ENCODE measurements at places on chromosomes 5 and 9.

GRCh38 chr5:111197523-111197922, 26.7 kb upstream of the CAMK4 start:
- DNase-seq, result no peak

DNA sequence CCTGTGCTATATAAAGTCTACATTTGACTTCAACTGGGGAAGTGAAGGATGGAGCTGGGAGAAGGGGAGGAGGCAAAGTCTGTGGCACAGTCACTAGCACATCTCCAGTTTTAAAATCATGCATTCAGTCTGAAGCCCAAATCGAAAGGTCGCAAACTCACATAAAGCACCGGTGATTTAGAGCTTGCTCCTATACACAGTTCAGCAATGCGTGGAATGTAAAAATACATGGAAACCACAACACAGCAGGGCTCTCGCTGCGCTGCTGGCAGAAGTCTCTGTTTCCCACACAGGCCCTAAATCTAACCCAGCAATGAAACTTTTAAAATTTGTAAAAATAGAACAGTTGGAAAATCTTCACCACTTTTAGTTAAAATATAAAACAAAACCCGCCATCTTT, 68.2 kb downstream of the EBF1 start:
- no peak for DNase-seq

DNA sequence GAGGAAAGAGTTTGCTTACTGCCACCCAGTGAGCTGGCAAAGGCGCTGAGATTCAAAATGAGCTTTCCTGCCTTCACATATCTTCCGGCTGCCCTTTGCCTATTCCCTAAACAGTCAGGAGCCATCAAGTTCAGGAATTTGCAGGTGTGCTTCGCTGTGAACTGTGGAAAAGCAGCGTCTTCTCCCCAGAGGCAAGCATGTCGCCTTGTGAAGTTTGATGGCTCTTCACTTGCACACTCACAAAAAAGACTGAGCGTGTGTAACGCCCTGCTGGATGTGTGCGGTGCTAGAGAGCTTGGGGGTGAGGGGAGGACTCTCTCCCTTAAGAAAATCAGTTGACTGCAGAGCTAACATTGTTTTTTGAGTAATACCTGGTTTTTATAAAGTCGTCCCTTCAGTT, 288.7 kb downstream of the DOCK8 start:
- no peak for DNase-seq

GRCh38 chr5:78610636-78611035, 37.9 kb downstream of the LHFPL2 start:
- DNase-seq, result no peak

- DNase-seq, result no peak
Observed at GRCh38 chr9:137141976-137142936, 3.3 kb downstream of the GRIN1 start.

- peak; percentile 72 for DNase-seq
Observed at GRCh38 chr5:132962429-132963021, 909 bp downstream of the AFF4 start.

DNA sequence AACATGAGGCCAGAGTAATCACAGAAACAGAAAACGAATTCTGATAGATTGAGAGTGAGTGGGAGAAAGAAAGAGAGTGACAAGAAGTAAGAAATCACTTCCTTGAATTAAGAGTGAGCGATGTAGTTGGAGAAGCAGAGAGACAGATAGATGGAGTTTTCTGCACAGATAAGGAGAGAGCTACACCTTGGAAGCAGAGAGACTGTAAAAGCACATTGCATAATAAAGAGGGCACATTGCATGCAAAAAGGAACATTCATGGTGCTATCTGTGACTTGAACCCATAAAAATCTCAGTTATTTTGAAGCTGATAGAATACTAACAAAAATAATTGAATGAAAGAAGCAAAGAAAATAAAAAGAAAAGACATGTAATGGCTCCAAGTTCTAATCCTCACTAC, 943.8 kb downstream of the NR2F1-AS1 start:
- no peak for DNase-seq

DNA sequence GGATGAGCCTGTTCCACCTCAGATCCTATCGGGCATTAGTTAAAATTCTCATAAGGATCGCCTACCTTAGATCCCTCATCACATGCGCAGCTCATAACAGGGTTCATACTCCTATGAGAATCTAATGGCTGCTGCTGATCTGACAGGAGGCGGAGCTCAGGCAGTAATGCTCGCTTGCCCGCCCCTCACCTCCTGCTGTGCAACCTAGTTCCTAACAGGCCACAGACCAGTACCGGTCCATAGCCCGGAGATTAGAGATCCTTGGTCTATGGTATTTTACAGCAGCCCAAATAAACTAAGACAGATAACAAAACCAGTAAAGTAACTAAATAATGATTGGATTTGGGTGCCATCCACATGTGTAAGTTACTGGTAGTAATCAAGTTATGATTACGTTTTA, 17.5 kb downstream of the GOLPH3 start:
- no peak for DNase-seq

- DNase-seq, result no peak
Observed at GRCh38 chr5:60248901-60249300, 355.4 kb upstream of the PDE4D start.

GRCh38 chr5:16378762-16379161, 86.8 kb downstream of the ZNF622 start:
- no peak for DNase-seq

DNA sequence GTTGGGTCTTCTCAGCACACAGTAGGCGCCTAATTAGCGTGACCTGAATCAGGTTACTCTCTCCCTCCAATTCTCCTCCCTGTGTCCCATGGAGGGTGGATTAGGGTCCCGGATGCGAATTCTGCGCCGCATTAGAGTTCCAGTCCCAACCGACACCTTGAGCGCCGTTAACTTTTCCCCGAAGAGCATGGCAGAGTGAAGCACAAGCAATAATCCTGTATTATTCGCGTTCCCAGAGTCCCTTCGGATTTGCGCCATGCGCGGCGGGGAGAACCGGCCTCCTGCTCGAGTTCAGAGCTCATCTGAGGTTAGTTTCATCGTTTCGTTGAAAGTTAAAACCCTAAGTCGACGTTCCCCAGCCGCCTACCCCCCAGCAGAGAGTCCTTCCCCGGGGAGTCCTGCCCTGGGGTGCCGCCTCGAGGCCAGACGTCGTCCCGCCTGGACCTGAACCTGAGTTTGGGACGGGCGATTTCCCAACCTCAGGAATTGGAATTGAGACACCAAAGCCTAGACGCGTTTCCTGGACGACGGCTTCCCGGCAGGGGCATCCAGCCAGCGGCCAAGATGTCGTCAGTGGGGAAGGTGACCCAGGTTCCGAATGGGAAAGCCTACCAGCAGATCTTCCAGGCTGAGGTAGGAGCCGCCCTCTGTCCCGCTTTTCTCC, at the start of gene CCDC180:
Gene CCDC180, plus strand, starts transcription at position 160 of the 664 bp plus-strand sequence. Its CDS starts 405 bp downstream, at position 565.
- no peak for DNase-seq

DNA sequence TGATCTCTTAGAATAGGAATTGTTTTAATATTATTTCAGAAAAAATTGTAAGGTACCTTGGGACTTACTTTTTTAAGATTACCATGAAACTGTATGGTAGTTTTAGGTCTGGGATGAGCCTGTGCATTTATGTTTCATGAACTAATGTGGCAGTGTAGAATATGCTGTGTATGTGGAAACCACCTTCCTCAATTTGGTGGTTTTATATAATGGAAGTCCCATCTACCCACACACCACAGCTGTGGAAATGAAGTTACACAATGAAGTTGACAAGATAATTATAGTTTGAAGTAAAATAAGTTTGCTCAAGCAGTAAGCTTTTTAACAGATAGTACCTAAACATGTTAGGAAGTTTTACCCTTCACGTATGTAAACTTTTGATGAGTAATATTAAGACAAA, 24.4 kb downstream of the WDR36 start:
- DNase-seq, result no peak

GRCh38 chr9:125755340-125755739, 8.2 kb downstream of the PBX3 start:
- no peak for DNase-seq

- no peak for DNase-seq
Observed at GRCh38 chr9:120914396-120914795, 12.2 kb downstream of the TRAF1 start.

DNA sequence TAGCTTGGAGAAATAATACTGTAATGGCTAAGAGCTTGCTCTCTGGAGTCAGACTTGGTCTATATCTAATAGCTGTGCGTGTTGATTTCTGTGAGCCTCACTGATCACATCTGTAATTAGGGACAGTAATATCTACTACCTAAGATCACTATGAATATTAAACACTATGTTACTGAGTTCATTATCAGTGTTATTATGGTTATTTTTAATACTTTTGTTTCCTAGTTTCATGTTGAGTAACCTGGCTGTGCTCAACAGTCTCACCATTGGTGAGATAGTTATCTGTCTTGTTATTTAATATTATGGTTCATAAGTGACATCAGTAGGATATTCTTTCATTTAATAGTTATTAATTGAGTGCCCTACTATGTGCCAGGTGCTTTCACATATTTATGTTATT, 22.4 kb upstream of the CAVIN4 start:
- DNase-seq, result no peak

DNA sequence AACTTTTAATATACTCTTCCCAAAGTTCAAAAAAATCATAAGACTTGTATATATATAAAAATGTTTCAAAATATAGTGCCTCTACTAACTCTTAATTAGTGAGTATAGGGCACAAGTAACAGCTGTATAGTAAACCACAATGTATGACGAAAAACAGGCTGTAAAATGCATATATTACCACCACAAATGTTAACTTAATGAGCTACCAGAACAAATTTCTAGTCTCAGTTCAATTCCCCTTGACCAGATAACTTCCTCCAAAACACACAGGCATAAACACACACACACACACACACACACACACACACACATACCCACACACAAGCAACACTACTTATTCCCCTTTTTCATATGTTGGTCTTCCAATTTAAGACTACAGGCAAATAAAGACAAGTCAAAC, 78.8 kb downstream of the FBXL17 start:
- DNase-seq, result no peak

DNA sequence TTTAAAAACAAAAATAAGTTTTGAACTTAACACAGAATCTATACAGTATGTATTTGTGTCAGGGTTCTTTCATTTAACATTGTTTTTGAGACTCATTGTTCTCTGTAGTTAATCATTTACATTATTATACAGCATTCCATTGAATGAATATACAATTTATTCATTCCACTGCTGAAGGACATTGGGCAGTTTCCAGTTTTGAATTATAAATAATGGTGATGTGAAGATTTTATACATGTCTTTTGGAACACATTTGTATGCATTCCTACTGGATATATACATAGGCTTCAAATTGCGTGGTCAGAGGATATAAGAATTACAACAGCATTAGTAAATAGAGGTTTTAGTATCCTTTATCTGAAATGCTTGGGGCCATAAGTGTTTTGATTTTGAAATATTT, 72.0 kb downstream of the CEP120 start:
- no peak for DNase-seq

Measured in forelimb muscle (tissue), 1 donor.